ENCODE measurements at places on chromosomes 6 and 20.

GRCh38 chr6:35797837-35798526 is 859 bp upstream of the CLPS start:
- DNase-seq, result no peak

GRCh38 chr6:30570740-30571074 is 535 bp upstream of the ABCF1 start:
- no peak for DNase-seq

- DNase-seq, result no peak
These were observed 197.4 kb downstream of the PTPRK start for GRCh38 chr6:128323011-128323410.

DNA sequence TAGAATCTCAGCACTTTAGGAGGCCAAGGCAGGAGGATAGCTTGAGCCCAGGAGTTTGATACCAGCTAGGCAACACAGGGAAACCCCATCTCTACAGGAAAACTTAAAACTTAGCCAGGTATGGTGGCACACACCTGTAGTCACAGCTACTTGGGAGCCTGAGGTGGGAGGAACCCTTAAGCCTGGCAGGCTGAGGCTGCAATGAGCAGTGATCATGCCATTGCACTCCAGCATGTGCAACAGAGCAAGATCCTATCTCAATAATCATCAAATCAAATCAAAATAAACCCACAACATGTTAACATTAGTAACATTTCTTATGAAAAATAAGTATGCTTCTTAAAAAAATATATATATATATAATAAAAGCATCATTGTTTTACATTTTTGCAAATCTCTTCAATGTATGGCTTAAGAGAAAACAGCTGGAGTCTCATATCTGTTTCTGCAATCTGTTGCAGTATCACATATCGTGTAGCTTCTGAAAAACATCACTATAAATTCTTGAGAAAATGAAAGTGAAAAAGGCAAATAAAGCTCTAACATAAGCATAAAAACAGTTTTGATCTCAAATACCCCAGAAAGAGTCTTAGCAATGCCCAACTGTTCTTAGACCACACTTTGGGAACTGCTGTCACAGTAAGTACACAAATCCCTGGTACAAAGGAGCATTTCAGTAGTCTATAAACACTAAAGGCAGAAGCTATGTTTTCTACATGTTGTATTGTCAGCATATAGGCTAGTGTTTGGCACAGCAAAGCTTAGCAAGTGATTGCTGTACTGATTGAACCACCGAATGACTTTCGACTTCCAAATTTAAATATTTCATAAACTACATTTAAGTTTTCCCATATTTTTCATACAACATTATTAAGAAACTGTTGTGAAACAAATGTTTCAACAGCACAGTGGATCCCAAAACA is 8.0 kb downstream of the MMUT start:
- no peak for DNase-seq

DNA sequence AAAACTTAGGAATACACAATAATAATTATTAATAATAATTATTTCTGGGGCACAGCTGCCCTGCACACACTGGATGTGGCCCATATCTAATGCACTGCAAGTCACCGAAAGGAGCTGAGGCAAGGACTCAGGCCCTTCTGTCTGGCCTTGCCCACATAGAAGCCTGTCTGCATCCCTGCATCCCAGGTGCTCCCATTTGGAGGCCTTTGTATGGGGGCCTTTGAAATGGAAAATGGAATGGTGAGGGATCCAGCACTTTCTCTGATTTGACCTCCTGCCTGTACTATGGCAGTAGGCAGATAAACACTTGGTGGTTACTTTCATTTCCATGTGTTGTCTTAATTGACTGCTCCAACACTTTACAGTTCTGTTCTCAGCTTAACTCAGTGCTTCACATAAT is 75.7 kb upstream of the PTCHD4 start:
- DNase-seq, result no peak

- DNase-seq, result no peak
These were observed 245.9 kb downstream of the EYS start for GRCh38 chr6:65461121-65461520.

DNA sequence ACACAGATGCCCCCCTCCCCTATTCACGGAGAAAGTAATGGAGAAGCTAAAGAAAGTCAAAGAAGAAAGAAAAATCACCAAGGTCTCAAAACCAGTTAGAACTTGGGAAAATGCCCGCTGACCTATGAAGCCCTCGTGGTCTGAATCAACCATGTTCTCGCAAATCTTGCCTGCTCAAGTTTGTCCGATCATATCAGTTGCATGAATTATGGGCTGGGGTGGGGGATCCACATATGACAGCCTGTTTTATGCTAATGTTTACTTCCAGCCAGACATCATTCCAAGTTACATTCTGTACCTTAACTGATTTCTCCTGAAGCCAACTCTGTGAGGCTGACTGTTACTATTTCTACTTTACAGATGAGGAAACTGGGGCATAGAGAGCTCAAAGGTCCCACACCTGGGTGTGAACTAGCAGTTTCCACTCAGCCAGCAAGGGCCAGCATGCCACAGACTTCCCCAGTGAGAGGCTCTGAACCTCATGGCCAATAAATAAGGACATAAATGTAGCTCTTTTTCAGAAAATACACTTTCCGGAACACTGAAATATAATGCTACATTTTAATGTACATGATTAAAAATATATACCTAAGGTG is 2.1 kb downstream of the RNASET2 start:
- DNase-seq, result no peak

GRCh38 chr6:72182337-72183246 is 296.2 kb downstream of the RIMS1 start:
- peak; percentile 14 for DNase-seq

GRCh38 chr6:68317366-68317765 is 317.7 kb upstream of the ADGRB3 start:
- no peak for DNase-seq

GRCh38 chr6:157029980-157030690 is 253.0 kb downstream of the ARID1B start:
- DNase-seq, result no peak

DNA sequence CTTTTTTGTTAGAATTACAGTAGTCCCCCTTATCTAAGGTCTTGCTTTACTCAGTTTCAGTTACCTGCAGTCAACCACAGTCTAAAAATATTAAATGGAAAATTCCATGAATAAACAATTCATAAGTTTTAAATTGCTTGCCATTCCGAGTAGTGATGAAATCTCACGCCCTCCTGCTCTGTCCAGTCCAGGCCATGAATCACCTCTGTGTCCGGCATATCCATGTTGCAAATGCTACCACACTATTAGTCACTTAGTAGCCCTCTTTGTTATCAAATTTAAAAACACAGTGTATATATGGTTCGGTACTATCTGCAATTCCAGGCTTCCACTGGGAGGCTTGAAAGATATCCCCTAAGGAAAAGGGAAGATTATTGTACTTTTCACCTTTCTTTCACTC is 164.6 kb upstream of the FAM83B start:
- no peak for DNase-seq

DNA sequence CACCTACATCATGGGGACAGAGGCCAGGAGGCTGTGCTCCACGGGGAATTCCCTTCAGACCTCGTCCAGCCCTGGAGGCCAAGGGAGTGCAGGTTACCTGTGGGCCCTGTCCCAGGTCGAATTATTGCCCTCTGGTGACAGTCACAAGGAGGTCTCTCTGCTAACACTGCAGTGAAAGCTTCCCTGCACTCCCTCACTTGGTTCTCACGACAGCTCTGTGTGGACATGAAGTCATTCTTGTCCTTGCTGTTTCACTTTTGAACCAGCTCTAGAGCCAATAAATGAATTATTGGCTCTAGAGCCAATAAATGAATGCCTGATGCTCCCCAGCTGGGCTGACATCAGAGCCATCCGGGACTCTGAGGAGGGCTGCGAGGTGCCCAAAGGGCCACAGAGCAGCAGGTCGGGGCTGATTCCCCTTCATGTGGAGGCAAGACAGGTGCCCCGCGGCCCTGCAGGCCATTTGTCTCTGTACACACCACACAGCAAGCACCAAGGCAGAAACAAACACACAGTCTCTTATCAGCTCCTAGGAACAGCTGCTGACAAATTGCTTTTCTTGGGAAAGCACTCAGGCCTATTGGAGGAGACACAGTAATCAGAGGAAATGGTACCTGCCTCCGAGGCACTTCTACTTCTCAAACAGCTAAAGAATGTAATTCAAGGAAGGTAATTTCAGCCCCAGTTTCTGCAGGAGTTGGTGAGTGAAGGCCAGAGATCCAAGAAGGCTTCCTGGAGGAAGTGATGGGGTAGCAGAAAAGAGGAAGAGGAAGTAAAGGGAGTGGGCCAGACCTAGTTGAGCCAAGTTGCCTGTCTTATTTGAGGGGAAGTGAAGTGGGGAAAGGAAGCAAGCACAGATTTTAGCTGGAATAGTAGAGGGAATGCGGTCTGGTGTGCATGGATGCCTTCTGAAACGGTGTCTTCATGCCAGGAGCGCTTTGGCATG is 27.5 kb upstream of the TBXT start:
- no peak for DNase-seq

DNA sequence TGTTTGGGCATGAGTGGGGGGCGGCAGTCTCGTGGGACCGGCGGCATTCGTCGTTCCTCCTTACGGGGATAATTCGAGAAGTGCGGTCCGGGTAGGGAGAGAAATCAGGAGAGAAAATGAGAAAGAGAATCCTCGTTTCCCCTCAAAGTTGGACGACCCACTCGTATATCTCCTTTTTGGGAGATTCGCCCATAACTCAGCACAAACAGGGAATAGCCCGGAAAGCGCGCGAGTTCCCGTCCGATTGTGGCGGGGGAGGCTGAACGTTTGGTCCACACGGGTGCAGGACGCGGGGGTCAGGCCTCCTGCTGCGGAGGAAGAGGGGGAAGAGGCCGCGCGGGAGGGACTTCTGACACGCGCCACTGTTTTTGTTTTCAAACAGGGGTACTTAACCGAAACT is 42.4 kb downstream of the POPDC3 start:
- no peak for DNase-seq

GRCh38 chr6:46023216-46023915 is 7.7 kb upstream of the CLIC5 start:
- no peak for DNase-seq

- no peak for DNase-seq
These were observed 201.9 kb downstream of the MOXD1 start for GRCh38 chr6:132199343-132199742.

GRCh38 chr20:50735813-50736212 is 4.4 kb downstream of the PARD6B start:
- DNase-seq, result no peak

DNA sequence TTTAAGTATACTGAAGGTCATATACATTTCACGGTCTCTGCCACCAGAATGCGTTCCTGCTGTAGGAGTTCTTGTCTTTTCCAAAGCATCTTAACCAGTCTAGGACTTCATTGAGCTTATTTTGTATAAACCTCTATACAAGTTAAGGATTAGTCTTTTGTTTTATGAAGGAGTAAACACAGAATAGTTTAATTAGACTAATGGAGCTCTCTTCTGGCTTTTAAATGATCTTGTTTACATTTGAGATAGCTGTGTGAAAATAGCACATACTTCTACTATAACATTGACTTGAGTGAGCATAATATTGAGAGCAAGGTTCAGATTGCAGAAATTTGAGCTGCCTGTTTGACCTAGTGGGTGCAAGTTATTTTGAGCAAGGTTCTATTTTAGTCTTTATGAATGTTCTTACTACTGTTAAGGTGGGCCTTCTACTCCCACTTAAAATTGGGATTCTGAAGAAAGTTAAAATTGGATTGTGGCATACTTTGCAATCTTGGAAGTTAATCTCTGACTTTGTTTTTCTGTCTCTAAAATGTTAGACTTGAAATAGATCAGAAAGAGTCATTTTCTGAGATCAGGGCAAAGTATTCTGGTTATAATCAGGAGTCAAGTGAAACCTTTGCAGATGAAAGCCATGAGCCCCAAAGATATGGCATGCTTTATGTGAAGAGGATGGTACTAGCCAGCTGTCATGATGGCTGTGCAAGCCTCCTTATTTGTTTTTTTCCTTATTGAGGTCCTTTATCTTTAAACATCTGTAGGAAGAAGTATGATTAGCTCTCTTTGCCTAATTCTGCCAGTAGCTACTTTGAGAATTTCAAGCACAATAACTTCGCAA is 41.8 kb downstream of the RPRD1B start:
- no peak for DNase-seq

DNA sequence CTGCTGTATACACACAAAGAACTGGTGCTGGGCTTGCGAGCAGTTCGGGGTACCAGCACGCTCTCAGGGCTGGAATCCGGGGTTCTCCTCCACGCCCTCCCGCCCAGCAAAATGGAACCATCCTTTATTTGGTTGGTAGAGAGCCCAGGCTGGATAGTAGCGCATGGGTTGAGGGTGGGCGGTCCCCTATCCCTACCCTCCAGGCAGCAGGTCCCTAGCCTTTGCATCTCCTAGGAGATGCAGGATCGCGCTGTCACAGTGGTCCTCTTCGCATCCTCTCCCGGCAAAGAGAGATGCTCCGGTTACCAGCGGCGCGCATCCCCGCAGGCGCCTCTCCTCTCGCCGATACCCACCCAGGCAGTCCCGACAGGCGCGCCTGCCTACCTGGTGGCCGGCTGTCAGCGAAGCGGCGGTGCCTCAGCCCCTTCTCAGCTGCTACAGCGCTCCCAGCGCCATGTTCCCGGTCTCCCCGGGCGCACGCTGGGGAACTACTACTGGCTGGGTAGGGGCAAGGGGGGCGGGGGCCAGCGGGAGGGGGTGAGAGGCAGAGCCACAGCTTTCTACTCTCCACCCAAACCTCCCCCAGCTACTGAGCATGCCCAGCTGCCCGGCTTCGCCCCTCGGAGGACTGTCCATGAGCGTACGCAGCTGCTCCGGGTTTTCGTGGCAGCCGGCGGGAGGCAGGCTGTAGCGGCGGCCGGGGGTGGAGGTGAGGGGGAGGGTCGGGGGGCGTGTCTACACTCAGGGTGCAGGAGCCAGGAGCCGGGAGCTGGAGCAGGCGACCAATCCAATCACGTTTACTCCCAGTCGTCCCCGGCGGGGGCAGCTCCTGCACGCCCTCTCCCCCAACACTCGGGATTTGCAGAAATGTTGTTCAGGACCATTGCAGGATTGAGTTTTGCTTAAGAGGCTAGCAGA is at the start of gene PAK5:
TSS of gene PAK5 (minus strand) at position 699 of the 918 bp plus-strand sequence. CDS start 194,748 bp downstream, outside the sequence.
- DNase-seq, result peak; percentile 65

DNA sequence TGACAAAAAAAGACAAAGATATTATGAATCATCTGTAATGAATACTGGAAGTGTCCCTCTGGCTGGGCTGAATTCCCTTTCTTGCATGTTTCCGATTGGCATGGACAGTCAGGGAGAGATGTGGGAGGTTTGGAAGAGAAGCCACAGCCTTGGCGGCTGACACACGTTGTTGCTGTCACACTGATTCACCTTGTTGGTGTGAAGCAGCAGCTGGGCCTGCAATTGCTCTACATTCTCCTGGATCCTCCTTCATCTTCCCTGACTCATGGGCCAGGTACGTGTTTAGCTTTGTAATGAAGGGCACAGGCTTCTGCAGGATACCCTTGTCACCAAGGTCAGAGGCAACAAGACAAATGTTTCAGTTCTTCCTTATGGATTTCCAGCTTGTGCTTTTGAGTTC is 13.4 kb upstream of the SMIM8 start:
- no peak for DNase-seq

- no peak for DNase-seq
These were observed 18.2 kb upstream of the SRC start for GRCh38 chr20:37327748-37328147.

DNA sequence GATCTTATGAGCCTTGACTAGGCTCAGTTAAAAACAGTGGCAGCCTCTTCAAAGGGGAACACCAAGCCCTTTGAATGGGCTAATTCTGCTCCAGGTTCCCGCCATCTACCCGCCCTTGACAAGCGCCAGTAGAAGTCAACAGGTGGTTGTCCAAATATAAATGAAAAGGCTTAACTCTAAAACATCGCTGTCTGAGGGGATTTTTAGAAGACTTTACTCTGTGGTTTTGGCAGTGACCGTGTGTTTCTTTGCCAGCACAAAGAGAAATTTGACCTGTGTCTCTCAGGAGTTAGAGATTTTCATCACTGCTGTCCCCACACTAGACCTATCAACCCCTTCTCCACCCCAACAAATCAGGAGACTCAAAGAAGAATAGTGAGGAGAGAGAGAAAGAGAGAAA is 19.8 kb upstream of the SIM1 start:
- no peak for DNase-seq

Data from left renal pelvis (tissue), 4 donors.